ENCODE measurements at places on chromosomes 2 and 18. TPM values are rescaled to one million over a fixed set of nuclear protein-coding genes. Genes with fewer than 3 reads are reported as not detected.

DNA sequence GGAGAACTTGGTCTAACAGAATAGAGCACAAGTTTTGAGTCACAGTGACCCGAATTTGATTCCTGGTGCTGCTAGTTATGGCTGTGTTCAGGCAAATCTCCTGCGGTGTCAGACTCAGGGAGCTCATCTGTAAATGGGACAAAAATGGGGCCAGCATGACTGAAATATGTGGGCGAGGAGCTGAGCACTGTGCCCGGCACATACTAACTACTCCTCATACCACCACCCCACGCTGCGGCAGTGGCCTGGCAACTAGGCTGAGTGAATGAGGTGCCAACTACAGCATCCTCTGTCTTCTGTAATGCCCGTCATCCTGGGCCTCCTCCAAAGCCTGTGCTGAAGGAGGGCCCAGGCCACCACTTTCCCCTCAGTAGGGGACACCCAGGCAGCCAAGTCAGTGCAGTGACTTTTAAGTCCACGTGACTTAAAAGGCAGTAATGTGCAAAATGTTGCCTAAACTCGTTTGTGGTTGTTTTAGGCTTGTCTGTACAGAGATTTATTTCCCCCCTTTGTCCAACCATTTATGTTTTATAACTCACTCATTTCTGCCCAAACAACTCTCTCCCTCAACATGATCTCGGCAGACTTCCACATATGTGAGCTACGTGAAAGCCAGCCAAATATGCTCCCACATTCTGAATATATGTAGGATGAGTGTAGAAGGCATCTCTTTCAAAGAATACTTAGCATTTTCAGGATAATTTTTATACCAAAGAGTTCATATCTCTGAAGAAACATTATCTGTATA lies 773.7 kb downstream of the TSN start:
- no peaks in the 10 kb centered on the region for H3K36me3 ChIP-seq
- no peak for DNase-seq
- no peak overlapping the region for H3K4me3 ChIP-seq

- H3K4me1 ChIP-seq: no peaks in the 10 kb centered on the region
- no peak overlapping the region for H3K4me3 ChIP-seq
- DNase-seq: no peak
- H3K36me3 ChIP-seq: peaks cover 3% of the 10 kb centered on the region
- H3K27me3 ChIP-seq: peaks cover 10% of the 10 kb centered on the region
Measured at GRCh38 chr18:22683196-22683676, 249.9 kb upstream of the RBBP8 start.

GRCh38 chr2:9945596-9945995 lies 5.9 kb upstream of the GRHL1 start:
- peaks cover 43% of the 10 kb centered on the region for H3K27me3 ChIP-seq
- H3K36me3 ChIP-seq: no peaks in the 10 kb centered on the region
- no peak overlapping the region for H3K27ac ChIP-seq
- peak overlapping the region; percentile 23 for H3K4me3 ChIP-seq

DNA sequence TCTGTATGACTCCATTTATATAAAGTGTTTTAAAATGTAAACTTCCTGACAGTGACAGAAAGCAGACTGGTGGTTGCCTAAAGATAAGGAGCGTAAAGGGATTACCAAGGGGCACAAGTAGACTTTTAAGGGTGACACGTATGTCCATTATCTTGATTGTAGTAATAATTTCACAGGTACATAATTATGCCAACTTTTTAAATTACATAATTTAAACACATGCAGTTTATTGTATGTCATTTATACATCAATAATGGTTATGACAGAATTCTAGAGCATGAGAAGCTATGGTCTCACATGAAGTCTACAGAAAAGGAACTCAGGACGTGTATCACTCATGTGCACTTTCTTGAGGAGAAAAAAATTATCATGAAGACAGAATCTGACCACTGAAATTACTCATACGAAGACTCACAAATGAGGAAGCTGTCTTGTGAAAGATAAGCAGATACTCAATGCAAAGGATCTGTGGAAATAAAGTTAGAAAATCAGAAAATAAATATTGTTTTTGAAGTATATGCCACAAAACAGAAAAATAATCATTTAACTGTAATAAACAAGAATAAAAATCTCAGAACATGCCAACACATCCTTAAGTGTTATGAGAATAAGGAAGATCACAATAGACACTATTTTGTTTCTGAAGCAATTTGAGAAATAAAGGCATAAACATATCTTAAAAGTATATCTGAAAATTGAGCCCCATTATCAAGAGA lies 84.4 kb downstream of the TMEM131 start:
- H3K4me1 ChIP-seq: no peaks in the 10 kb centered on the region
- no peaks in the 10 kb centered on the region for H3K27me3 ChIP-seq
- no peak for DNase-seq

DNA sequence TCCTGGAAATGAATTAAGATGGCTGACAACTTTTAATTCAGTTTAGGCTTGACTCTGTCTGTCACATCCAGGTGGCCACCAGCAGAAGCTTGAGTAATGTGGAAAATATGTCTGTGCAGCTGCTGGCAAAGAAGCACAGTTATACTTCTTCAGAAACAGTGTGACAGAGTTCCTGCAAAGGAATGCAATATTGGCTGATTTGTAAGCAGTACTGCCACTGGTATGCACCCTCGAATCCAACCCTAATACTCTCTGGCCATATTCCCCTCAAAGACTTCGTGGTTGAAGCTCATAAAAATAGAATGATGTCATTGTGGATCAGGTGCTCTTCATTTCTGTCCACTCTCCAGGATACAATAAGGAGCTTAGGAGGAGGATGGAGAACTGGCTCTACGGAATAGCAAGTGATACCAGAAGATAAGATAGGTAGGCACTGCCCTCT lies 86.2 kb downstream of the METTL8 start:
- H3K36me3 ChIP-seq: peaks cover 7% of the 10 kb centered on the region
- DNase-seq: no peak
- H3K27me3 ChIP-seq: no peaks in the 10 kb centered on the region
- H3K4me1 ChIP-seq: no peaks in the 10 kb centered on the region
- no peak overlapping the region for H3K27ac ChIP-seq

GRCh38 chr2:171391532-171391931 lies 42.3 kb downstream of the METTL8 start:
- no peak overlapping the region for H3K4me3 ChIP-seq
- H3K4me1 ChIP-seq: no peaks in the 10 kb centered on the region
- no peak for DNase-seq
- peaks cover 3% of the 10 kb centered on the region for H3K36me3 ChIP-seq
- H3K27ac ChIP-seq: no peak overlapping the region
- no peaks in the 10 kb centered on the region for H3K27me3 ChIP-seq

DNA sequence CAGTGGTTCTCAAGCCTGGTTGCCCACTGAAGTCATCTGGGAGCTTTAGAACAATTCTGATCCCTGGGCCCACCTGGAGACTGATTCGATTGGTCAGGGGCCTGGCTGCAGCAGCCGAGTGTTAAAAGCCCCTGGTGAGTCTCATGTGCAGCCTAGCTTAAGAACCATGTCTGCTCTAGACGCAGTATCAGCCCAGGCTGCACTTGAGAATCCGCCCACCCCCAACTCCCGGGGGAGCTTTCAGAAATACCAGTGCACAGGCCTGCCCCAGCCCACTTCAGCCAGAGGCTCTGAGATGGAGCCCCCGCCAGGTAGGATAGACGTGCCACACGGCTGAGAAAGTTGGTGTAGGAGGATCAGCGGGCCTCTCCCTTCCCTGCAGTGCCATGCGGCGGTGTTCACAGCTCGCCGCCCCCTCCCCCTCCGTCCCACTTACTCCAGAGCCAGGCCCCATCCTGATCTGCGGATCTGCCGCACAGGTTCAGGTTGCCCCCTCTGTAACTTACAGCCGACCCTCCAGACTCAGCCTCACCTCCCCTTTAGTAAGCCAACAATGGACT lies 209.0 kb upstream of the RAB12 start:
- H3K4me3 ChIP-seq: no peak overlapping the region
- H3K36me3 ChIP-seq: no peaks in the 10 kb centered on the region
- no peak for DNase-seq
- H3K4me1 ChIP-seq: peaks cover 10% of the 10 kb centered on the region
- no peaks in the 10 kb centered on the region for H3K27me3 ChIP-seq
- no peak overlapping the region for H3K27ac ChIP-seq

The ACTG2 gene
- total RNA-seq: not detected

The POTEI gene
- 1.3 TPM for total RNA-seq

- DNase-seq: no peak
- peaks cover 43% of the 10 kb centered on the region for H3K4me1 ChIP-seq
- no peaks in the 10 kb centered on the region for H3K27me3 ChIP-seq
- peaks cover 13% of the 10 kb centered on the region for H3K36me3 ChIP-seq
- H3K27ac ChIP-seq: no peak overlapping the region
- no peak overlapping the region for H3K4me3 ChIP-seq
Measured at GRCh38 chr2:152385650-152386049, 50.7 kb downstream of the FMNL2 start.

GRCh38 chr2:10079870-10080535 lies at the start of gene CYS1:
CYS1 (minus strand) TSS chr2:10080411; CDS start chr2:10080223, 188 bp downstream.
- peak within 1 kb of the TSS; percentile 81 for H3K4me3 ChIP-seq
- H3K4me1 ChIP-seq: peaks cover 4% of the 10 kb centered on the region

DNA sequence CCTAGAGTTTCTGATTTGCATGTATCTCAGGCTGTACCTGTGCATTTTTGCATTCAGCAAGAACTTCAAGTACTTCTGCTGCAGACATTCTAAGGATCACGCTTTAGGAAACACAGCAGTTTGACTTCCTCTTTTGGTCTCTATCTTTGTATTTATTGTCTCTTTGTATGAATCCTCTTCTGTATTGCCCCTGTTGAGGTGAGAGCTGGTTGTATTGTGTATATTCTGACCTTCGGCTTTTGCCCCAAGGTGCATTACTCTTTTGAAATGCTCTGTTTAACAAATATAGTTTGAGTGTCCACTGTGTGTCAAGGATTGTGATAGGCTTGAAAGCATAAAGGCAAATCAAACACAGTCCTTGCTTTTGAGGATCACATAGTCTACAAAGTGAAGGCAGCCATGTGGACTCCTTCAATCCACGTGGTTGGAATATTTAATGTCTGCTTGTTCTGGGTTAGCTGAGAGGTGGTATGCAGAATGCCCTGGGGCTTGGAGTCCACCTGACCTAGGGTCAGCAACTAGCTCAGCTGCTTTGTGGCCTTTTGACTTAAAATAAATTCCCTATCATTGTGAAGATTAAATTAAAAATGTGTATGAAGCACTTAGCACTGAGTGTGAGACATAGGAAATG lies 108.1 kb downstream of the LYPD6 start:
- no peak for DNase-seq
- peaks cover 25% of the 10 kb centered on the region for H3K4me1 ChIP-seq
- H3K27me3 ChIP-seq: no peaks in the 10 kb centered on the region
- no peak overlapping the region for H3K4me3 ChIP-seq
- H3K27ac ChIP-seq: no peak overlapping the region

DNA sequence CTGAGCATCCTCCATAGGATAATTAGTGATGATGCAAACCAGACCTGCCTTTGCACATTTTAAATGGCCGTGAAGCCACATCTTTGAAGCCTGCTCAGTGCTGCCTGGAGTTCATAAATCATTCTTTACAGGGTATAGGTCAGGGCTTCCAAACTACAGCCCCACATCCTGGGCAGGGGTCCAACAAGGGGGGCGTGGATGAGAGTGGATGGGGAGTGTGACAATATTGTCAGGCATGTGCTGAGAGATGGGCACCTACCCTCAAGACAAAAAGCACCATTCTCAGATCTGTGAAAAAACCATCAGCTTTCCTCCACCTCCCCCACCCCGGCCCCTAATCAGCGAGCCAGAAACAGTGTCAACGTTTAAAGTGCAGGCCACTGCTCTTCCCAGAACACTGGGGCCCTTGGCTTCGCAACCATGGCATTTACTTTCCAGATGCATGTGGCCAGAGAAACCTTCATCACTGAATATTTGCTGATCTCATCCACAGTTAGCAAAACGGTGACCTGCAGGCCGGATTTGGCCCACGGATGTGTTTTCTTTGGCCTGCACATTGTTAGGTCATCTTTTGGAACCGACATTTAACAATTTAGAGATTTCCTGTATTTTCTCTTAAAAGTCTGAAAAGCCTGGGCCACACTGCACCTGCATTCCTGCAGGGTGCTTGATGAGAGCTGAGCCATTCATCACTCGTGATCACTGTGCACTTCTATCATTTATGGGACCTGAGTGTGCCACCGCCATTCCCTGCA lies 130.7 kb downstream of the ANKRD44 start:
- no peak for DNase-seq
- peaks cover 5% of the 10 kb centered on the region for H3K4me1 ChIP-seq
- peak overlapping the region; percentile 67 for H3K27ac ChIP-seq
- H3K36me3 ChIP-seq: no peaks in the 10 kb centered on the region
- no peaks in the 10 kb centered on the region for H3K27me3 ChIP-seq

GRCh38 chr2:206918263-206918662 lies 21.1 kb upstream of the CPO start:
- DNase-seq: no peak
- no peak overlapping the region for H3K27ac ChIP-seq
- no peak overlapping the region for H3K4me3 ChIP-seq

- no peak overlapping the region for H3K27ac ChIP-seq
- H3K4me1 ChIP-seq: peaks cover 23% of the 10 kb centered on the region
- H3K36me3 ChIP-seq: peaks cover 2% of the 10 kb centered on the region
- no peaks in the 10 kb centered on the region for H3K27me3 ChIP-seq
Measured at GRCh38 chr2:69578198-69578540, 65.4 kb downstream of the AAK1 start.

DNA sequence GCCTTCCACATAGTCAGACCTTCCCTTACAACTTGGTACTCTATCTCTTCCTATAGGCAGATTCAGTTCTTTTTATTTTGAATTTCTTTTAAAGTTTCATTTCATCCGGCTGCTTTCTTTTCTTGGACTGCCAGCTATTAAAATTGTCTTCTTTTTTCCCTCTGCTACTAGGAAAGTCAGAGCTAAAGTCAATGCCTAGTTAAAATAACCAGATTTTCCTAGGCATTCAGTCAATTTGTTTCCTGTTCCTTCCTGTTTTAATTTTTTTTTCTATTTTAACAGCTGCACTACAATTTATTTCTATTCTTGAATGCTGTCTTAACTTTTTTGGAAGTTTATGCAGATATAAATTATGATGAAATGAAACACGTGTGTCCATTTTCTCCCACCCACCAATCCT lies 84.8 kb downstream of the EVA1A start:
- no peak overlapping the region for H3K4me3 ChIP-seq
- no peaks in the 10 kb centered on the region for H3K36me3 ChIP-seq
- no peak overlapping the region for H3K27ac ChIP-seq
- H3K27me3 ChIP-seq: no peaks in the 10 kb centered on the region
- DNase-seq: no peak

The SAG gene
- not detected for total RNA-seq

DNA sequence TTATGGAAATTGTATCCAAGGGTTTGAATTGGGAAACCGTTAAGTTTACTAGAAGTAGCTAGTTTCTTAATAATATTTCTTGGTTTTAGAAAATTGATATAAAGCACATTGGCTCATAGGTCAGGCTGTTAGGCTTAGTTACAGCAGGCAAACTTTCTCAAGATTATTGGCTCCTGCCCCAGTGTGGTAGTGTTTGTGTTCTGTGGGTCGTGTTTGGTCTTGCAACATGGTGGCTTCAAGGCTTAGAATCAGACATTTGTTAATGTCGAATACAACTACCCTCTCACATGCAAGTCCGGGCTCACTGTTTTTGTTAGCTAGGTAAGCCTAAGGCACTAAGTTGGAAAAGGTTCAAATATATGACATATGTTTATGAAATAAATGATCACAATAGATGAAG lies 19.6 kb downstream of the CERS6 start:
- no peak overlapping the region for H3K27ac ChIP-seq
- no peak overlapping the region for H3K4me3 ChIP-seq
- DNase-seq: no peak
- H3K4me1 ChIP-seq: peaks cover 22% of the 10 kb centered on the region
- H3K36me3 ChIP-seq: no peaks in the 10 kb centered on the region

- peak overlapping the region; percentile 84 for H3K4me3 ChIP-seq
- H3K27ac ChIP-seq: no peak overlapping the region
- H3K36me3 ChIP-seq: peaks cover 7% of the 10 kb centered on the region
Measured at GRCh38 chr2:118847762-118848172, 319 bp upstream of the EN1 start.

The TNFAIP6 gene
- total RNA-seq: 0.75 TPM
